SJCRH30 (cell line): ENCODE measurements at places on chromosomes 3 and 15.

DNA sequence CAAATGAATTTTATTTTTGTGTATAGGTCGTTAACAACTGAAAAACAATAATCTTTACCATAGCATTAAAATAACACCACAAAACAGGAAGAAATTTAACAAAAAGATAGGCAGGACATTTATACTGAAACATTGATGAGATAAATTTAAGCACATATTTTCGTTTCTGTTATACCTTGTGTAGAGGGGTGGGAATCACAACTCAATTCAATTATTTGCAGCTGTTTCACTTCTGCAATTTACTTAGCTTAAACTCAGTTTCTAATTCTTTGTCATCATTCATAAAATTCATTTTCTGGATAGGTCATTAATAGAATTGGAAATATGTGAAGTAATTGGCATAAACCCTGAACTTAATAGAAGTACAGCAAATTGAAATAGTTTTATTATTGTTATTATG lies 42.3 kb downstream of the TP63 start:
- DNase-seq, result no peak

GRCh38 chr3:197736010-197736490 lies 654 bp downstream of the RUBCN start:
- no peak for DNase-seq

- no peak for DNase-seq
Measured at GRCh38 chr3:13598926-13599886, 50.3 kb downstream of the FBLN2 start.

- no peak for DNase-seq
Measured at GRCh38 chr3:139607257-139608107, 67.9 kb upstream of the RBP1 start.

GRCh38 chr3:111669926-111670630 lies 74.9 kb upstream of the ZBED2 start:
- DNase-seq, result no peak

- no peak for DNase-seq
Measured at GRCh38 chr3:150050510-150050909, 79.8 kb upstream of the PFN2 start.

DNA sequence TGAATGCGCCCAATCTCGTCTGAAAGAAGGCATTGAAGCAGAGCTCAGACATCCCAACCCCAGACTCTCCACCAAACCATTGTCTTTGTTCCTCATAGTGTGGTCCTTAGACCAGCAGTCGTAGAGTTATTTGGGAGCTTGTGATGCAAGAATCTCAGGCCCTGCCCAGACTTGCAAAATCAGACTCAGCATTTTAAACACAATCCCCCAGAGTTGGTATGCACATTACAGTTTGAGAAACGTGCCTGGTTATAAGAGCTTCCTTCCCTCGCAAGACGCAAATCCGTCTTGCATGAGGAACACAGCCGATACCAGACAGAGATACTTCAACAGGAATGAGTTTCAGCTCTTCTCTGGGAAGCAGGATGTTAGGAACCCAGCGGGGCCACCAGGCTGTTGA lies 38.9 kb upstream of the IREB2 start:
- DNase-seq, result no peak
